ENCODE measurements at places on chromosomes 4 and X. TPM values are rescaled to one million over a fixed set of nuclear protein-coding genes. Genes with fewer than 3 reads are reported as not detected.
A peak's percentile ranks its signal among the peaks of the same experiment; 100 is the strongest.

Gene FRMD7
- total RNA-seq = not detected

Gene SPANXN3
- not detected for total RNA-seq

Gene GAGE13
- total RNA-seq = not detected

Gene AGTR2
- not detected for total RNA-seq

Gene VCX3A
- total RNA-seq = not detected

Gene IL13RA1
- total RNA-seq = 52.3 TPM

Gene ODAPH
- total RNA-seq = not detected

Gene SMC1A
- 34.4 TPM for total RNA-seq

Gene AGA
- 16.0 TPM for total RNA-seq

Gene MAGEA12
- not detected for total RNA-seq

DNA sequence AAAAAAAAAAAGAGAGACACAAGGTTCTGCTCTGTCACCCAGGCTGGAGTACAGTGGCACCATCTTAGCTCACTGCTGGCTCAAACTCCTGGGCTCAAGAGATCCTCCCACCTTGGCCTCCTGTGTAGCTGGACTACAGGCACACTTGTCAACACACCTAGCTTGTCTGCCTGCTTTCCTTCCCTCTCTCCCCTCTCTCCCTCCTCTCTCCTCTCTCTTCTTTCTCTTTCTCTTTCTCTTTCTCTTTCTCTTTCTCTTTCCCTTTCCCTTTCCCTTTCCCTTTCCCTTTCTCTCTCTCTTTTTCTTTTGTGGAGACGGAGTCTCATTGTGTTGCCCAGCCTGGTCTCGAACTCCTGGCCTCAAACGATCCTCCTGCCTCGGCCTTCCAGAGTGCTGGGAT, 132.1 kb downstream of the DIPK2B start:
- no peak for DNase-seq

GRCh38 chr4:122739174-122739573, 6.7 kb downstream of the BBS12 start:
- DNase-seq = peak; percentile 23

- DNase-seq = no peak
These were observed at the start of gene POF1B for GRCh38 chrX:85379174-85379907. TSS of gene POF1B (minus strand) at chrX:85379665. CDS start at chrX:85379454, 211 bp downstream.

DNA sequence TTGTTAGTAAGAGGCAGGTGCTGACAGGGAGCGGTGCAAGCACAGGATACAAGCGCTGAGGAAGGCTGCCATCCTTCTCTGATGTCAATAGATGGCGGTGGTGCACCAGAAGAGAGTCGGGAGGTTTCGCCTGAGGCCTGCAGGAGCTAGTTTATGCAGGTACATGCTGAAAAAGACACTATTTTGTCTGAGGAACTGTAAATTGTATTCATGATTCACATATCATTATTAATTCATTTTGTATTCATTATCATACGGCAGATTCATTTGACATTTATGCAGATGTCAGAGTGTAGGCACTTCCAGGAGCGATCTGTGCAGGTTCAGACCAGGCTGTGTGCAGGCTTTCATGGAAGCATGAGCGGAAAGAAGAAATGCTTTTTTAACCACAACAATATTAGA, 824.0 kb downstream of the STIM2 start:
- DNase-seq = no peak

DNA sequence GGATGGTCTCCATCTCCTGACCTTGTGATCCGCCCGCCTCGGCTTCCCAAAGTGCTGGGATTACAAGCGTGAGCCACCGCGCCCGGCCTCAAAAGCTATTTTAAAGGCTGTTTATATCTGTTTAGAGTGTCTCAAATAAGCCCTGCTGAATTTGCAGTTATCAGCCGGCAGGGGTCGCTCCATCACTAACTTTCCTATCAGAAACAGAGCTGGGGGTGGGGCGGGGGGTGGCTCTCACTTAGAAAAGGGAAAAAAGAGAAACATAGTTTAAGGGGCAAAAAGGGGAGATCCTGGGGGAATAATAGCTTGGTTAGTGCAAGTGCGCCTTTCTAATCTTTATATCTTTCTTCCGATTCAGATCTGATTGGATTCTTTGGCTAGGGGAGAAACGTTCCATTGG, 450.7 kb downstream of the UBE2NL start:
- DNase-seq = no peak

DNA sequence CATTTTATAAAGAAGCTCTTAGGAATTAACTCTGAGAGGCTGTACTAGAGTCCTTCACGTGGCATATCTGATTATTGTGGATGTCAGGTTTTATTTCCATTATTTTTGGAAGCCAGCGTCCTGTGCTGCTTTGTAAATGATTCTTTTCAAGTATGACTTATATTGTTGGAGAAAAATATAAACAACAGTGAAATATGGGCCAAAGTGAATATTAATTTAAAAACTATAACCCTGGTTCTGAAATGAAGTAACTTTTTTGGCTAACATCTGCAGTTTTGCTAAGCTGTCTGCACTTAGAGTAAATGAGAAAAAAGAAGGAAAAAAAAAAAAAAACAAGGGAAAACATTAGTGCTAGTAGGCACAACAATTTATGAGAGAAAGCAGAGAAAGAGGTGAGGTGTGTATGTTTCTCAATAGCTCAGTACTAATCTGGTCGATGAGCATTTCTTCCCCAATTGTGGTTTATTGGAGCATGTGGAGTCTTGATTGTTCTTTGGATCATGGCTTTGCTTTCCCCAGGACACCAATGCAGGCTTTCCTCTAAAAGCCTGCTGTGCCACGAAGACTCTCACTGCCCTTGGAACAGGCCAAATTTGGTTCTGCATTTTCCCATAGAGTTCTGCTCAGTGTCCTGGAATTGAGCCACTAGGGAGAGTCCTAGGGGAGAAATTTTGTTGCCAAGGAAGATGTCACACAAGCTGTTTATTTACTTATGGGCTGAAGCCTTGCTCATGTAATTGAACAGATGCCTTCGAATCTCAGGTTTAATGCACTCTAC, 273.3 kb downstream of the DKK2 start:
- DNase-seq = no peak

DNA sequence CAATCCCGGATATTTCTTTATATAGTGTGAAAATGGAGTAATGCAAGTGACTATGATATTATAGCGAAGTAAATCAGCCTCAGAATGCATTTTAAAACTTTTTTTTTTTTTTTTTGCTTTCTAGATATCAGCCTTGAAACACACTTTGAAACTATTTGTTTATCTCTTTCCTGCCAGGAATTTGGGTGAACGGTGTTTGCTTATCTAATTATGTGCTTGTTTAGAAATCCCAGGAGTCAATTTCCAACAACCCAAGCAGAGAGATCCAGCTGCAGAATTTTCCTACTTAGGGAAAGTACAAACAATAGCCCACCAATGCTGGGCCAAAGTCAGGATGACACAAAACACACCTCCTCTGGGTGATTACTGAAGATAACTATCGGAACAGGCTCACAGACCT, 958.8 kb downstream of the PCDH18 start:
- DNase-seq = no peak

DNA sequence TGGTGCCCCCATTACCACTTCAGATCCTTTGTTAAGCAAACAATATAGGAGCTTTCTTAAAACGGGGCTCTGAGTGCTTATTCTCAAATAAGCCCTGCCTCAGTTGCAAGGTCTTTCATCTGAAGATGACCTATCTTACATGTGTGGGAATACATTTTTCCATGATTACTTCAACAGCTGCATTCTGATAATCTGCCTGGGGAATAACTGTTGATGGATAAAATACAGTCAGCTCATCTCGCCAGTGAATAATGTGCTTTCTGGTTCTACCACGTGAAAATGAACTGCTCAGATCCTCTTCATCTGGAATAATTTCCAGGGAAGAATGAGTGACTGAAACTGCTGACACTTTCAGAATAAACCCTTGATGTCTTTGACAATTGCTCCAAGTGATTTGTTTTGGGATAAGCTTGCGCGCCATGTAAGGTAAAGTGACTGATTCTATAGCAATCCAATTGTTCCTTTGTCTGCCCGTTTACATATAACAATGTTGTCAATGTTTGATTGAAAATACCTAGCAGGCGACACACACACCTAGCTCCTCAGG, 161.3 kb downstream of the RTL9 start:
- DNase-seq = no peak

- no peak for DNase-seq
These were observed 71.5 kb downstream of the ARHGEF9 start for GRCh38 chrX:63713526-63713925.

- DNase-seq = no peak
These were observed 300.9 kb downstream of the FAM47A start for GRCh38 chrX:33831211-33831610.

DNA sequence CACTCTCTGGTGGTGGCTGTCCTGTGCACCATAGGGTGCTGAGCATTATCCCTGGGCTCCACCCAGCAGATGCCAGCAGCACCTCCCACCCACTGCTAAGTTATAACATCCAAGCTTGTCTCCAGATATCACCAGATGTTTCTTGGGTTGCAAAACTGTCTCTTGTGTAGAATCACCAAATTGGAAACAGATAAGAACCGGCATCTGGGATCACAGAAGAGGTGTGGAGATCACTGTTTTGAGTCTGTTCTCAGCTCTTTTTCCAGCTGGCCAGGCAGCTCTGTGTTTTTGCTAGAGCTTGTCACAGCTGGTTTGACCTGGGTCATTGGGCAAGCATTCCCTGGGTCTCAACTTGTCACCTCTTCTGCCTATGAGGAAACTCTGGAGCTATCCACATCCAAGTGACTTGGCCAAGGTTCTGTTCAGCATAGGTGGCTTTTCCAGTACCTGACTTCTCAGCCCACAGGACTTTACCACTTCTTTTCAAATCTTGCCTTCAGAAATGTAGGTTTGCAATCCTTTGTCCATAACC, 15.3 kb upstream of the PUDP start:
- no peak for DNase-seq

- DNase-seq = no peak
These were observed 78.9 kb downstream of the IRF2 start for GRCh38 chr4:184395451-184395917.

DNA sequence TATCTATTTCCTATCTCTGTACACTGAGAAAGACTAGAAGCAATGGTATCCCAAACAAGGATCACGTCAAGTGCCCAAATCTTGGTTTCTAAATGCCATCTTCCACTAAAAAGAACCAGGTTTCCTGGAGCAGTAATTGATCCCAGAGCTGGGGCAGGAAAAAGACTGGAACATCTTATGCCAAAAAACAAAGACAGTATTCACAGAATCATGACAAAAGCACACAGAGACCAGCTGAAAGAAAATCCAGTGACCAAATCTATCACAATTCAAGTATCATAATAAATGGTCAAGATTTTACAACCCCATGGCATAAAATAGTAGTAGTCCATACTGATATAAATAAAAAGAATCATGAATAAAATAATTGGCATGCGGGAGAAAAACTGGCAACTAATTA, 44.9 kb downstream of the CENPC start:
- DNase-seq = no peak

- DNase-seq = no peak
These were observed 67.0 kb downstream of the GPC3 start for GRCh38 chrX:133918361-133918771.

DNA sequence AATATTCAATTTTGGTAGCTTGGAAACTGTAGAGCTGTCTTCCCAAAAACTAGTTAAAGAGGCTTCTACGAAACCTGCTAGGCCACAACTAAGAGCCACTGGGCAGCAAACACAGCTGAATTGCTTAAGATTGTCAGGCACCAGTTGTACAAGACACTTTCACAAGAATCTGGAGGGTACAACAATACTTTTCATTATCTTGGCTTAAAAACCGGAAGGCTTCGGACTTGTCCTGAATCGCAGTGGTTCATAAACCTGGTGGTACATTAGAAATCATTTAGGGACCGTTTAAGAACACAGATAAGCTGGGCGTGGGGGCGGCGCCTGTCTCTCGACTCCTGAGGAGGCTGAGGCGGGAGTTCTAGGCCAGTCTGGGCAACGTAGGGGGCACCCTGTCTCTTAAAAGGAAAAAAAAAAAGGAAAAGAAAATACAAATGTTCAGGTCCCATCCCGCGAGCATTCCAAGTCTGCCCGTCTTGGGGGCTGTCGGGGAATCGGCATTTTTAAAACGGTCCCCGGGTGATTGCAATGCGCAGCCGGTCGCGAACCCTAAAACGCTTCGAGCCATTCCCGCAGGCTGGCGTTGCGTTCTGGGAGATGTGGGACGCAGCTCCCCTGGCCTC, 763 bp downstream of the PYURF start:
- peak; percentile 50 for DNase-seq

- DNase-seq = no peak
These were observed 231.5 kb downstream of the BCOR start for GRCh38 chrX:39866229-39866628.

- DNase-seq = peak; percentile 1
These were observed 27.3 kb downstream of the CT45A1 start for GRCh38 chrX:135740681-135741149.

- no peak for DNase-seq
These were observed 383.5 kb upstream of the LCORL start for GRCh38 chr4:18405054-18405453.

DNA sequence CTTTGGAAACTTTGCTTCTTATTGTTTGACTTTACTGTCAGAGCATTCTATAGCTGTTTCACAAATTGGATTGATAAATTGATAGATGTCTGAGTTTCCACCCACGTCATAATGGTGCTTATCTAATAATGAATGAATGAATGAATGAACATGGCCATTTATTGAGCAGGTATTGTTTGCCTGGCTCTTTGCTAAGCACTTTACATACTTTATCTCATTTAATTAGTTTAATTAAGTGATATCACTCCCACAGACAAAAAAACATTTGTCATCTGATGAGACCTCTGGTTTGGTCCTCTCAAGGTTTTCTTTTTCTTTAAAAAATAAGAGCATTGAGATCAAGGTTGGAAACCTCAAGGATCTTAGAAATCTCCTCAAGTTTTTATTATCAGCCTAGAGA, 2.8 kb downstream of the FRAS1 start:
- DNase-seq = no peak

DNA sequence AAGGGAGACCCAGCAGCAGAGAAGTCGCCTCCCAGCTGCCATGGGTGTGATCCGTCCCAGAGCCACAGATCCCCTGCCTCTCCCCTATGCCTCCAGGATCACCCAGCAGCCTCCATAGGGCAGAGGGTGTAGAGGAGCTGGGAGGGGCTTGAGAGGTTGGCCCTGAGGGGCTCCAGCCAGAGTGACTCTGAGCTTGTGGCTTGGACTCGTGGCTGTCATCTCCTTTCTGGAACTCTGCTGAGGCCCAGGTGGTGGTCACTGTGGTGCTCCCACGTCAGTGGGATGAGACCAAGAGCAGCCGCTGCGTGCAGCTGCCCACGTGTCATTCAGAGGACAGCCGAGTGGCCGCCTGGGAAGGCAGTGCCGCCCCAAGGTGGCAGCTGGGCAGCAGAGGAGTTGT, 4.2 kb downstream of the TACC3 start:
- no peak for DNase-seq

All from SJSA1 (cell line).